ENCODE measurements at places on chromosomes 4 and X.

- DNase-seq: no peak
Measured at GRCh38 chr4:89358935-89359638, 51.5 kb upstream of the GPRIN3 start.

GRCh38 chr4:183098723-183099536 lies at the start of gene WWC2:
Gene WWC2, plus strand, starts transcription at chr4:183099257. Its CDS starts 235 bp downstream, at chr4:183099492.
- DNase-seq: peak; percentile 19

- DNase-seq: no peak
Measured at GRCh38 chr4:10403633-10404445, 53.4 kb downstream of the ZNF518B start.

DNA sequence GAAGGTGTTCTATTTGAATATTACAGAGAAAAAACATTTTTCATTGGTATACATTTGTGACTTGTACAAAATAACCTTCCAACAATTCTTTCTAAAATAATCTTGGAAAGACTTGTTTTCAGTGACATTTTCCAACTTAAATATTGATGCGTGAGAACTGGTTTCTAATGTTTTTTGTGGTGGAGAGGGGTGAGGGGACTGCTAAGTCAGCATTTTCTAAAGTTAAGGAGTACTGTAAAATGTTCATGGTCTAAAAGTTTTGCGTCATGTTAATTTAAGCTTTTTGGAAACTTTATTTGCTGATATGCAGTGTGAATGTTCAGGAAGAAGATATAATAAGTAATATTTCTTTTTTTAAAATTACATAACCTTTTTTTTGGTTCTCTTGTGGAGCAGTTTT lies 229.3 kb downstream of the MAGEB5 start:
- no peak for DNase-seq

GRCh38 chr4:88960576-88960975 lies 96.4 kb downstream of the FAM13A start:
- DNase-seq: no peak

DNA sequence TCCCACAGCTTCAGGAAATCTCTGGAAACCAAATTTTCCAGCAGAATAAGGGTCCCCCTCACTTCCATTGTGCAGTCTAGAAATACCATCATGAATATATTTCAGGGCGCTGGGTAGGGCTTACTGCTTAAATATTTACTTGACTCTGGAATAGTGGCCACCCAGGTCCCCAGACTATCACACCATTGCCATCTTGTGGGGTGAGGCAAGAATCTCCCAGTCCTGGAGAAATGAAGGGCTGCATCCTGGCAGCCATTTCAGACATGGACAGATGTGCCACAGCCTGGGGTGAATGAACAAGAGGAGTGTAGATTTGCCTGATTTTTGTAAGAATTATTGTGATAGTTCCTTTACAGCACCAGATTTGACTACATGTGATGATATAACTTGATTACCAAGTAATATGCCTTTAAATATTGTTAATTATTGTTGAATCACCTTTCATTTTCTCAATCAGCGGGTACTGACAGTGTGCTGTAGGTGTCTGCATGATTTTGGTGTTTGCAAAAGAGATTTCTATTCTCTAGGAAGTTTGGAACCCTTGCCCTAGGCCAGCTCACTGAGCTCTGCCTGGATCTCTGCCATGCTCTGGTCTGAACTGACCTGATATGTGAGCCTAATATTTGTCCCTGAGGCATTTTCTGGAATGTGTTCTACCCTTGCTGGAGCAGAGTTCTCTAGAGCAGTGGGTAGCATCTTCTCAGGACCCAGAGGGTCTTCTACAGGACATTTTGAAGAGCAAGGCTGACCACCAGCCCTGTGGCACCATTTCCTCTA lies 183.4 kb downstream of the KIT start:
- DNase-seq: no peak

GRCh38 chrX:13888284-13888683 lies 71.4 kb upstream of the GPM6B start:
- DNase-seq: no peak

- no peak for DNase-seq
Measured at GRCh38 chr4:169774466-169775445, 17.0 kb upstream of the HPF1 start.

DNA sequence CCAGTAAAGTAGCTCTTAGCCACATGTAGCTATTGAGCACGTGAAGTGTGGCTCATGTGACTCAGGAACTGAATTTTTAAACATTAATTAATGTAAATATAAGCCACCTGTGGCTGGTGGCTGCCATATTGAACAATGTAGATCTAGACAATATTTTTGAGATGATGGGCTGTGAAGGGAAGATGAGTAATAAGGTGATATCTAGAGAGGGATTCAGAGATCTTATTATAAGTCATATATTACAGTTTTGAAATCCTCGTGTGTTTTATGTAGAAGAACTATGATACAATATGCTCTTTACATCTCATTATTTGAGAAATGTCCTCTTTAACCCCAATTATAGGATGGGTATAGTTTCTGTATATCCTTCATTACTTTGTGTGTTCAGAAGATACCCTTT lies 5.6 kb downstream of the GAR1 start:
- DNase-seq: no peak

- DNase-seq: no peak
Measured at GRCh38 chr4:5114950-5115349, 63.7 kb downstream of the STK32B start.

GRCh38 chr4:152738827-152739226 lies 40.7 kb downstream of the TIGD4 start:
- no peak for DNase-seq

DNA sequence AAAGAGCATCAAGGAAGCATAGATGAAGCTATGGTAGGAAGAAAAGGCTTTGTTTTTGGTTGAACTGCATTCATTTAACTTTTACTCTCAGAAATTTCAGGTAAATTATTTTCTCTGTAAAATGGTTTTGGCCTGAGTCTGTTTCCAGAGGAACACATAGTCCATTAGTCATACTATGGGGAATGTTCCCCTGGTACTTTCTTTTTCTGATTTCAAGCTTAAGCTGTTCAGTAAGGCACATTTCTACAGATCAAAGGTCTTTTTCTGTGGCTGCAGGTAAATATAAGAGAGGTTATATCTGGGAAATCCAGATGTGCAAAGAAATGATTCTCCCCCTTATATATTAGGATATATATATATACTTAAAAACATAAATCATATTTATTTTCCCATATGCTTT lies 1744.4 kb upstream of the ADGRL3 start:
- DNase-seq: no peak

DNA sequence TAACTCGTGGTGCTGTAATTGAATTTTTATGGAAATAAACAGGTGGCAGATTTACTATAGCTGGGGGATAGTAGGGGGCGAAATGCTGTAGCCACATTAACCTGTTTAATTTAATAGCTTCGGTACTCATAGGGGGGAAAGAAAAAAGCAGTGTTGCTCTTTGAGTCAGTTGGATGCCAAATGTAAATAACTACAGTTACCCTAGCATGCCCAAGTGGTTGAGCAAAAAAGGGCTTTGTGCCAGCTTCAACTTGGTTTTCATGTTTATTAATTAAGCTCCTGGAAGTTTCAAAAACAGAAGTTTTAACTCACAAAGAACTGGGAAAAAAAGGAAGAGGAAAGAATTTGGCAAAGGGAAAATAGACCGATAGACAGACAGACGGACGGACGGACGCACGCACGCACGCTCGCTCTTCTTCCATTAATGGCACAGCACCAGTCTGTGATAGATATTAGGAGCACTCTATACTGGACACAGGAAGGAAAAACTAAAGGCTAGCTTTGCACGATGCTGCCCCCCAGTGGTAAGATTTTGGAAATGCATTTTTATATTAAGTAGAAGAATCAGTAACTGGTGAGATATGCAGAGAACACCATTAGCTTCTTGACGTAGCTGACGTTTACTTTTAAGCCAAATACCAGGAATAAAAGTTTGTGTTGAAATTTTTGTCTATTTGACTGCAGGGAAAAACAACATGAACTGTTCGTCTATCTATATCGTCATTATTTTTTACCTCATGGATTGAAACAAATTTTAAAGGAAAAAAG lies 151.8 kb downstream of the SLC7A11 start:
- no peak for DNase-seq

DNA sequence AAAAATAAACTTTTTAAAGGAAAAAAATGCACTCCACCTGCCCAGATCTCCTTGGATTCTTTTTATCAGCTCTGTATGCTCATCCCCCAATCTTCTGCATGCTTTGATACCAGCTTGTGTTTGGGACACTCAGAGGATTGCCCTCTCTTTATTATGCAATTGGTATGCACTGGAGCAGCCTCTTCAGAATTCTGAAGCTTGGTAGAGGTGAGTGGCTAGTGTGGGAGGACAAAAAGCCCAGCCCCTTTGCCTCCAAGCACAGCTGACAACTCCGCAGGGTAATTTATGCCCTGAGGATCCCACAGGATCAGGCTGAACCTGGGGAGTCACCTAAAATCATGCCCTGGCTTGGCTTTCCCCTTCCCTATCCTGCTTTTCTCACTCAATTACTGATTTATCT lies 16.7 kb downstream of the IL21 start:
- no peak for DNase-seq

- DNase-seq: no peak
Measured at GRCh38 chrX:21929209-21929608, 11.3 kb upstream of the SMS start.

GRCh38 chrX:132809581-132809980 lies 148.8 kb downstream of the HS6ST2 start:
- DNase-seq: no peak

- no peak for DNase-seq
Measured at GRCh38 chr4:168558599-168558998, 61.7 kb downstream of the PALLD start.

GRCh38 chrX:71919431-71919830 lies 8.8 kb downstream of the NHSL2 start:
- DNase-seq: no peak

DNA sequence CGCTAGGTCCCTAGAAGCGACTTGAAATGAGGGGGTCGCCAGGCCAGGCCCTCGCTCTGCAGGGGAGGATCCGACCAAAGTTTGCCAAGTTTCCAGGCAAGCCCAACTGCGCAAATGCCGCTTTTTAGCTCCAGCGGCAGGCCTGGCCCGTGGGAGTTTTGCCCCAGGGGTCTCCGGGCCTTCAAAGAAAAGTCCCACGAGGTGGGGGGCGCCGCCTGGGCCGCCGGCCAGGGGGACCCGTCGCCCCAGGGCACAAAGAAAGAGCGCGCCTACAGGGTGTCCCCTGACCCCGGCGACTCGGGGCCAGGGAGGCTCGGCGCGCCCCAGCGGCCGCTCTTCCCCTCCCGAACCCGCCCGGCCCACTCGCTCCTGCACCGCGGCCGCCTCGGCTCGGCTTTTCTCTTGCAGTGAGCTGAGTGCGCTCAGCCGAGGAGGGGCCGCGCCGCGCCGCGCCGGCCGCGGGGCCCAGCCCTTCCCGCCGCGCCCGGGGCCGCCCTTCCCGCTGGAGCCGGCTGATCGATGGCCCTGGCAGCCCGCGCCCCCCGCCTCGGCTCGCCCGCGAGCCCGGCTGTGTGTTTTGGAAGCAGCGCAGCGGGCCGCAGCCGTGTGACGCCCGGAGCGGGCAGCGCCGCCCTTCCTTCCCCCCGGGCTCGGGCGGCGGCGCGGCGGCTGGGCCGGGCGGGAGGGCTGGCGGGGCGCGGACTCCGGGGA lies 754 bp upstream of the KLF3 start:
- no peak for DNase-seq

DNA sequence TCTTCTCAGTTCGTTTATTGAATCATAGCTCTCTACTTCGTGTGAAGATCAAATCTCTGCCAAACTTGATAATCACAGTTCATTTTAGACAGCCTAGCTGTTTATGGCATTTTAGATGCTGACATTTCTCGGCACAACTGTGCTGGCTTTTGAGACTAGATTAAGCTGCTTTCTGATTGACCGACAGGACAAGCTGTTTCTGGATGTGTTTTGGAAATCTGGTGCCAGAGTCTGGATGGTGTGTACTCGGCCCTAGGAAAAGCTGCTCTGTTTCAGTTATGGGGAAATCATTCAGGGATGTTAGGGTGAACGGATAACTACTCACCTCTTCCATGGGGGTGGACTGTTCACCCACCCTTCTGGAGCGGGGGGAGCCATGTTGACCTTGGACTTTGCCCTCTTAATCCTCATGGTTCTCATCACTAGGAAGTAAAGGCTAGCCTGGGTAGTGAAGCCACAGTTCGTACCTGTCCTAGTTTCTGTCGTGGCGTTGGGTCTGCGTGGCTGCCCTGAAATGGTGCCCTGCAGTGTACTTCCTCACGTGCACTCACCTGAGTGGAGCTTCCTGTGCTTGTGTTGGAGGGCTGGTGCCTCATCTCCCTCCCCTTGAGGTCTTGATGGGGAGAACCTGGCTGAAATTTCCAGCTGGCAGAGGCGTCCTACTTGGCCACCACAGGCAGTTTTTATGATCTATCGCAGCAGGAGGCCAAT lies 13.7 kb upstream of the WDR1 start:
- no peak for DNase-seq

GRCh38 chr4:189771696-189772361 lies 168.8 kb upstream of the FRG1 start:
- no peak for DNase-seq

- DNase-seq: no peak
Measured at GRCh38 chr4:111997785-111998184, 147.5 kb upstream of the FAM241A start.

DNA sequence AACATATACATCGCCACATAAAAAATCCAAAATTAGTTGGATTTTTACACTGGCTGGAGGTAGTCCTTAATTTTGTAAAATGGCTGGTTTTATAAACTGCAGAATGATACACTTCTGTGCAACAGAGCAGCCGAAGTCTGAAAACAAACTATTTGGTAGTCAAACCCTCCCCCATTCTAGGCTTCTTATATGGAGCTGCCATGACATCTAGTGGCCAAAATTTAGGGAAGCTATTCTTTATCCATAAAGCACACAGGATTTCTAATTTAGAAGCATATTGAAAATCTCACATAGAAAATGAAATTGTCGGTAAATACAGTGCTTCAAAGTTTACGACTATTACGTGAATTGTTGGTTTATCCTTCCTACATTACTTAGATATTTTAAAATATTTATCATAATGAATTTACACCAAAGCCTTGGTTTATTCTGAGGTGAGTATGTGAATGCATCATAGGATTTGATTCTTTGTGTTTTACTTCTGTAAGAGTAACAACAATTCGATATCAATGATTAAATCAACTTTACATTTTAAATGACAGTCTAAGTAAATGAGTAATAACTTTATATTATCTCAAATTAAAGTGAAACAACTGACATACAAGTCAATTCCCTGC lies 113.4 kb upstream of the FAM241A start:
- no peak for DNase-seq

- DNase-seq: no peak
Measured at GRCh38 chr4:156790866-156791265, 180.7 kb downstream of the PDGFC start.

DNA sequence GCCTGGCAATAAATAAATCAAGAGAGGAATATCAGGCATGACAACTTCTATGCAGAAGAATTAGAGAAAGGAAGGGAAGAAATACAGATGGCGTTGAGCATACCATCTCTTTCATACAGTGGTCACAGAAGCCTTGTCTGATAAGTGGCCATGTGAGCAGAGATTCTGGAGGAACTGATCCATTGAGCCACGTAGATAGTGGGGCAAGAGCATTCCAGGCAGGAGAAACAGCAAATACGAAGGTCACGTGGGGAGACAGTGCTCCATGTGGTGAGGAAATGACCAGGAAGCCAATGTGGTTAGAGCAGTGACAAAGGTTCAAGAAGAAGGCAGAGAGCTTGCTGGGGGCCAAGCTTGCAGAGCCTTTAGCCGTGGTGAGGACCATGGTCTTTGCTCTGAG lies 226.7 kb upstream of the NOCT start:
- no peak for DNase-seq

Data from stimulated activated CD8-positive, alpha-beta memory T cell treated with anti-CD3 and anti-CD28 coated beads, Interleukin-7, amount 100 ng/mL, for 1 hour (primary cell).